ENCODE measurements at places on chromosomes 7 and 10. TPM values are rescaled to one million over a fixed set of nuclear protein-coding genes. Genes with fewer than 3 reads are reported as not detected.

CALN1 gene
- total RNA-seq = 14.9 TPM

LAMB1 gene
- total RNA-seq = 87.2 TPM

MOGAT3 gene
- total RNA-seq = not detected

HECW1 gene
- 62.1 TPM for total RNA-seq

LRRD1 gene
- 1.7 TPM for total RNA-seq

RADIL gene
- 8.4 TPM for total RNA-seq

NOD1 gene
- total RNA-seq = 4.7 TPM
